ENCODE measurements at places on chromosomes 12 and 14. TPM values are rescaled to one million over a fixed set of nuclear protein-coding genes. Genes with fewer than 3 reads are reported as not detected.

Gene SYNDIG1L
- total RNA-seq, result not detected

Gene SAMD15
- 0.82 TPM for total RNA-seq

Gene EPS8
- 20.1 TPM for total RNA-seq

Gene IFT81
- 6.3 TPM for total RNA-seq

Gene PARP2
- 49.4 TPM for total RNA-seq

Gene SSPN
- total RNA-seq, result 1.0 TPM

Gene SLC25A47
- not detected for total RNA-seq

Gene SIX6
- not detected for total RNA-seq

Measured in Caco-2 (cell line).